Thyroid gland (tissue), 4 donors: ENCODE measurements at places on chromosomes 7 and 10.

GRCh38 chr10:62511238-62511637, 137.1 kb downstream of the ZNF365 start:
- DNase-seq, result no peak

DNA sequence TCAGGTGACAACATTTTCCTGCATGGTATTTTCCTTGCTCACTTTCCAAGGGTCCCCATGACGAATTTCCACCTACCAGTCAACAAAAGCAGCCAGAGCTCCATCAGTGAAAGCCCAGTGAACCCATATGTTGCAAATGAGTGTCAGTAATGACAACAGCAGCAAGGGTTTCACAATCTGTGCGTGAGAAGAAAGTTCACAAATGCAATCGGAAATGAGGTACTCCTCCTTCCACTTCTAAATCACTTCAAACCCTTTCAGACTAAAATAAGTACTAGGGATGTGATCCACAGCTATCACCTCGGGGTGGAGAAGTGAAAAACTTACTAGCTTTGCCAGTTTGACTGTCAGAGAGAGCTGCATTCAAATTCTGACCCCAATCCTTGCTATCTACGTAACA, 55.6 kb upstream of the BET1 start:
- DNase-seq, result no peak

GRCh38 chr10:102501201-102502028, 1.1 kb downstream of the ACTR1A start:
- DNase-seq, result no peak

DNA sequence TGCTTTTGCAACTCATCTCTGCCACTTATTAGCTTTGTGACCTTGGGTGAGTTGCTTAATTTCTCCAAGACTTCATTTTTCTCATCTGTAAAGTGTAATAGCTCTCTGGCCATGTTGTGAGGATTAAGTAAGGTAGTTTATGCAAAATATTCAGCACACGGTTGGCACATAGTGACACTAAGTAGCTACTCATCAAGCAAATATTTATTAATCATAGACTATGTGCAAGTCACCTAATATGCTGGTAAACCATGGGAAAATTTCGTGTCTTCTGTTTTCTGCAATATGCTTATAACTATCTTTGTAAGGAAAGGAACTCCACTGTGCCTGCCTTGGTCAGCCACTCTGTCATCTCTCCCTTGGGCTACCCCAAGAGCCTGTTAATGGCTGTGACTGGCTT, 50.3 kb upstream of the EGR2 start:
- no peak for DNase-seq

GRCh38 chr10:128055061-128055868, 71.0 kb downstream of the MKI67 start:
- no peak for DNase-seq
